ENCODE measurements at places on chromosomes 16 and 17.

GRCh38 chr16:12798171-12798570 lies 5.5 kb downstream of the CPPED1 start:
- no peaks in the 10 kb centered on the region for H3K27me3 ChIP-seq
- peaks cover 3% of the 10 kb centered on the region for H3K4me1 ChIP-seq
- H3K27ac ChIP-seq = no peak overlapping the region
- DNase-seq = no peak
- H3K36me3 ChIP-seq = no peaks in the 10 kb centered on the region

DNA sequence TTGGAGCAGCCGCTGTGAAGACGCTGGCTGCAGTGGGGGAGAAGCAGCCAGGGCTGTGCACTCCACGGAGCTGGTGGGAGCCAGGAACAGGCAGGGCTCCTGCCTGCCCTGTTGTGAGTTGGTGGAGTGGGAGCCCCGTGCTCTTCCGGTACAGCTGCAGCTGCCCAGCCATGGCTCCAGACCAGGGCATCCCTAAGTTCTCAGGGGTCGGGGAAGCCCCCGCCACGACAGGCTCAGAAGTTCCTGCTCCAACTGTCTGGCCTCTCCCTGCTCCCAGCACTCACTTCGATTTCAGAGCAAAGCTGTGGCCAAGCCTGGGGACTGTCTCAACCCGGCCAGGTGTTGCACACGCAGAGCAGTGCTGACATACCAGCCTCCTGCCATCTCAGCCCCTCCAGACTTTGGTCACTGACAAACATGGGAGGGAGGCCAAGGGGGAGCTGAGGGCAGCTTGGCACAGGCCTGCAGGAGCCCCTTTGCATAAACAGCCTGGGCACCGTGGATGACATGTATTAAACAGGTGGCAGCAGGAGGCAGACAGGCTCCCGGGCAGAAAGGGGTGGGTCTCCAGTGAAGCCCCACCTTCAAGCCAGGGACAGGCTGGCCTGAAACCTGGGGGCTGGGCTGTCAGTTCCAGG lies 13.9 kb upstream of the KDM8 start:
- no peak for DNase-seq
- H3K4me1 ChIP-seq = no peaks in the 10 kb centered on the region
- no peak overlapping the region for H3K27ac ChIP-seq
- no peaks in the 10 kb centered on the region for H3K36me3 ChIP-seq
- no peak overlapping the region for H3K4me3 ChIP-seq
- peaks cover 39% of the 10 kb centered on the region for H3K27me3 ChIP-seq

DNA sequence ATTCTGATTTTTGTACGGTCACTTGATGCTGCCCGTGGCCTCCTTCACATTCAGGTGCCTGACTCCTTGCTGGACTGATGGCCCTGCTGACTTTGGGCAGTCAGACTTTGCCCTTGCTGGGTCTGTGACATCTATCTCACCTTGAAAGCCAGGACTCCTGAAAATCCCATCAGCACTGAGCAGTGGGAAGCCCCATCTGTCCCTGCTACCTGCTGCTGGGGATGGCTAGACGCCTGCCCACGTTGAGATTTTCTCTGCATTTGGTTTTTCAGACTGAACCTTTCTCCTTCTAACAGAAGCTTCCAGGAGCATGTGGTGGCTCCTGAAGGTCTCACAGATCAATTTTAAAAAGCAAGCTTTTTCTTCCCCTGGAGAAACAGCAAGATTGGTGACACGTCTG lies 10.2 kb upstream of the ZNF18 start:
- no peak for DNase-seq
- no peaks in the 10 kb centered on the region for H3K27me3 ChIP-seq
- H3K36me3 ChIP-seq = no peaks in the 10 kb centered on the region
- no peak overlapping the region for H3K4me3 ChIP-seq
- no peak overlapping the region for H3K27ac ChIP-seq

- H3K4me3 ChIP-seq = no peak overlapping the region
- no peak overlapping the region for H3K27ac ChIP-seq
- no peaks in the 10 kb centered on the region for H3K36me3 ChIP-seq
- DNase-seq = no peak
These were observed 6.0 kb upstream of the RNF135 start for GRCh38 chr17:30964876-30965275.

GRCh38 chr17:65405563-65405962 lies 155.9 kb downstream of the AXIN2 start:
- no peaks in the 10 kb centered on the region for H3K36me3 ChIP-seq
- no peak overlapping the region for H3K4me3 ChIP-seq
- peaks cover 14% of the 10 kb centered on the region for H3K4me1 ChIP-seq

- H3K4me1 ChIP-seq = peaks cover 18% of the 10 kb centered on the region
- no peaks in the 10 kb centered on the region for H3K27me3 ChIP-seq
- H3K27ac ChIP-seq = peak overlapping the region; percentile 79
- DNase-seq = no peak
These were observed 727 bp downstream of the RPL26 start for GRCh38 chr17:8382052-8382879.

DNA sequence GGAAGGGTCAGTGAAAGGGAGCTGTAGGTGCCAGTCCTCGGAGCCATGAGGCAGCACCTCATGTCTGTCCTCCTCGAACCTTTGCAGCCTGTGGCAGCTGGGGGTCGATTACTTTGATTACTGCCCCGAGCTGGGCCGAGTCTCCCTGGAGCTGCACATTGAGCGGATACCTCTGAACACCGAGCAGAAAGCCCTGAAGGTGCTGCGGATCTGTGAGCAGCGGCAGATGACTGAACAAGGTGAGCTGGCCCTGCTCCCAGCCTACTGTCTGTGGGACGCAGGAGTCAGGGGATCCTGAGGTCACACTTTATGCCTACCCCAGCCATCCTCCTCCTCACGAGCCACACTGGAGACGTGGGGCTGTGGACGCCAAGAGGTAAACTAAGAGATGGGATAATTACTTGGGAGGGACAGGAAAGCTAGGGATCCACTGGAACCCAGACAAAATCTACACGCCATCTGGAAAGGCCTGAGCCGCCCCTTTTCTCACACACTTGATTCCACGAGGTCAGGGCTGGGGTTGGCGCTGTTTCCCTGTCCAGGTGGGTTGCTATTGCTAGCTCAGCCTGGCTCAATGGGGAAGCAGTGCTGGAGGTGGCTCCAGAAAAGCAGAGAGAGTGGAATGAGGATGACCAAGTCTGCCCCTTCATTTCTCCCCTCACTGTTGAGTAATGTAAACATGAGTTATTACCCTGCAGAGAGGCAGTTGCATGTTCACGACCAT lies 26.4 kb downstream of the NUP85 start:
- no peak overlapping the region for H3K27ac ChIP-seq
- no peaks in the 10 kb centered on the region for H3K27me3 ChIP-seq
- H3K36me3 ChIP-seq = peaks cover 8% of the 10 kb centered on the region

DNA sequence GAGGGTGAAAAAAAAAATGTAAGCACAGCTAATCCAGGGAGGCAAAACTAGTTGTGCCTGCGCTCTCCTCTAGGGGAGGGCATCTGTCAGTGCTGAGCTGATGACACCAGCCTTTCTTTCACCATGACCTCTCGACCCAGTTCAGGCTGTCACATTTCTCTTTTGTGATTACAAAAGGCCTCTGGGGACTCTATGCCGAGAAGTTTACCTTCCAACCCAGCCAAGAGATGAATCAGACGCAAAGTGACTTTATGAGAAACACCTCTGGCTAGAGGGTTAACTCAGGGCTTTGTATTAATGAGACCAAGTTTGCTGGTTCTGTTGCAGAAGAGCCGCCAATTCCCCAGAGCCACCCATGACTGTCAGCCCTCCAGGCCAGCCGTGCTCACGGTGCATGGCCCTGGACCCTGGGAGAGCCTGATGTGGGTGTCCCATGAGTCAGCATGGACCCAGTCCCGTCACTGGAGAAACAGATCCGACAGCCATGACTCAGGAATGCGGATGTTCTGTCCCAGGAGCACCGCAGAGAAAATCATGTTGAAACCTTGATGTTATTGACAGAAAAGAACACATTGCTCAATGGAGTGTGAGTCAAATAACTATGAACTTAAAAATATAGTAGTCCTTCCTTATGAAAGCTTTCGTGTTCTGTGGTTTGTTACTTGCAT lies 437.2 kb downstream of the HS3ST3B1 start:
- H3K36me3 ChIP-seq = no peaks in the 10 kb centered on the region
- H3K4me1 ChIP-seq = no peaks in the 10 kb centered on the region
- H3K27ac ChIP-seq = no peak overlapping the region
- DNase-seq = peak; percentile 91

- no peak overlapping the region for H3K27ac ChIP-seq
- H3K4me3 ChIP-seq = no peak overlapping the region
- no peaks in the 10 kb centered on the region for H3K4me1 ChIP-seq
- H3K27me3 ChIP-seq = no peaks in the 10 kb centered on the region
These were observed 361.4 kb upstream of the C16orf82 start for GRCh38 chr16:26705346-26705745.

- H3K27me3 ChIP-seq = peaks cover 3% of the 10 kb centered on the region
- peak; percentile 59 for DNase-seq
- no peak overlapping the region for H3K4me3 ChIP-seq
- H3K27ac ChIP-seq = no peak overlapping the region
- H3K36me3 ChIP-seq = no peaks in the 10 kb centered on the region
- no peaks in the 10 kb centered on the region for H3K4me1 ChIP-seq
These were observed 17.3 kb upstream of the WFDC1 start for GRCh38 chr16:84277244-84277823.

DNA sequence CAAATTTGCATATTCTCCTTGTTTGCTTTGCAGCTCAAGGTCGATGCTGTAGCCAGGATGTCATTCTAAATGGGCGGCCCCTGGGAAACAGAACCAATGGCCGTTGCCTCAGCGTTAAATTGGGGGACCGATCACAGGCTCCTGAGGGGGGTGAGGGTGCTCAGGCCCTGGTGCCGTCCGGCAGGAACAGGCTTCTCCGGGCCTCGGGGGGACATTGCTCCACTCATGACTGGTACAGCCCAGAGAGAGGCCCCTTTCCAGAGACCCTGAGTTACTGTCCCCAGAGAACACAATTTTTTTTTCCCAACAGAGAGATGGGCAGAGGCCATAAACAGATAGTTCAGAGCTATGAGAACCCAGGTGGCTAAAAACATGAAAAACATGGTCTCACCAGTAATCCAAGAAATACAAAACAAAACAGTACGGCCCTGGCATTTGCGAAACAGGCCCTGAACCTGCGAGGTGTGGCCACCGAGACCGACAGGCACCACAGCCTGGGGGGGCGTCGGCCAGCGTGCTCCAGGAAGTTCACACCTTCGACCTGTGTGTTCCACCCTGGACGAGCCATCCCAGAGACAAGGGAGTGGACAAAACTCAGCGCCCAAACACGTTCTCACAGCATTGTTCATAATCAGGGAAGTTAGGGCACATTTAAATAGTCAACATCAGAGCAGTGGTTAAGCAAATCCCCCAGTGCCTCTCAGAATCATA lies 82.8 kb downstream of the METRNL start:
- peaks cover 22% of the 10 kb centered on the region for H3K27me3 ChIP-seq
- H3K36me3 ChIP-seq = no peaks in the 10 kb centered on the region
- H3K4me1 ChIP-seq = no peaks in the 10 kb centered on the region
- DNase-seq = no peak
- H3K4me3 ChIP-seq = no peak overlapping the region
- H3K27ac ChIP-seq = no peak overlapping the region

DNA sequence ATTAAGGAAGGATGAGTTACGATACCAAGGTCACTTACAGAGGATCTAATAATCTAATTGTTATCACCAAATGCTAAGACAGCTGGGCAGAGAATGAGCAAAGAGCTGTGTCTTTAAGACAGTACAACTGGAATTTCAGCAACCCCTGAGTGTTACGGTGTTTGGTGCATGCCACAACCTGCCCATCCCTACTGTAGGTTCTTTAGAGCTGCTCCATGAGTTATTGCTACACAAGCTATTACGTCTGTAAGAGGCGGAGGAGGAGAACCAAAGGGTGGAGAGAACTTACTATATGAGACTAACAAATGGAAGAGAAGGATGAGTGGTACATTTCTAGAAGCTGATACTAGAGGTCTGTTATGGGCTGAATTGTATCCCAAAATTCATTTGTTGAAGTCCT lies 14.2 kb upstream of the C17orf78 start:
- no peaks in the 10 kb centered on the region for H3K27me3 ChIP-seq
- no peak for DNase-seq
- H3K4me3 ChIP-seq = no peak overlapping the region

GRCh38 chr16:54208237-54208636 lies 78.3 kb downstream of the IRX3 start:
- H3K36me3 ChIP-seq = no peaks in the 10 kb centered on the region
- no peaks in the 10 kb centered on the region for H3K4me1 ChIP-seq
- H3K27me3 ChIP-seq = no peaks in the 10 kb centered on the region
- H3K4me3 ChIP-seq = no peak overlapping the region

DNA sequence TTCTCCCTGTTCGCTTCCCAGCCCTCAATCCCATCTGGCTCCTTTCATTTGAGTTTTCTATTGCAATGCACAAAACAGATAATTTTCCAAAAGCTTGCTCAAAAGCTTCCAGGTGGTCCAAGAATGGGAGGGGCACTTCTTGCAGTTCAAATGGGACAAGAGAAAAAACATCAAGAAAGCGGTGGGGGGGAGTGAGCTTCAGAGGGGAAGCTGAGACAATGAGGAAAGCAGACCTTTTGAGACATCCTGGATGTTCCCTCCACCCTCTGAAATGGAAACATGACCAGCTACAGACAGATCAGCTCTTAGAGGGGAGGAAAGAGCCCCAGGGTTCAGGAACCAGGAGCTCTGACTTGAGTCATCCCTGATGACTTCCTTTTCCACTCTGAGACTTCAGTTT lies 368.2 kb downstream of the SLC39A11 start:
- DNase-seq = no peak
- no peaks in the 10 kb centered on the region for H3K27me3 ChIP-seq
- H3K4me1 ChIP-seq = no peaks in the 10 kb centered on the region
- no peak overlapping the region for H3K4me3 ChIP-seq

DNA sequence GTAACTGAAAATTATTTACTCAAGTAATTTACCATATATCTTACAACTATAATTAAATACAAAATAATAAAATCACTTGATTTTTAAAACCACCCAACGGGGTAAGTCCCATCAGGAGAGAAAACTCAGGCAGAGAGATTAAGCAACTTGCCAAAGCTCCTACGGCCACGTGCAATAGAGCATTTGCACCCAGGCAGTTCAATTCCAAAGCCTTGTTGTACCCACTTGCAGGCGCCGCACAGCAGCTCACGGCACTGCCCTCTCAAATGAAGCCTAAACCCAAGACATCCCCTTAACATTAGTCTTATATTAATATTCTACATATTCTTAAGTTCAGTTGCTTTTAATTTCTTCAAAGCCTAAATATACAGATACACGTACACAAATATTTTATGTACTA lies 75.7 kb downstream of the SPAG9 start:
- H3K4me3 ChIP-seq = no peak overlapping the region
- H3K27me3 ChIP-seq = no peaks in the 10 kb centered on the region
- H3K4me1 ChIP-seq = peaks cover 7% of the 10 kb centered on the region
- no peak for DNase-seq
- no peak overlapping the region for H3K27ac ChIP-seq

DNA sequence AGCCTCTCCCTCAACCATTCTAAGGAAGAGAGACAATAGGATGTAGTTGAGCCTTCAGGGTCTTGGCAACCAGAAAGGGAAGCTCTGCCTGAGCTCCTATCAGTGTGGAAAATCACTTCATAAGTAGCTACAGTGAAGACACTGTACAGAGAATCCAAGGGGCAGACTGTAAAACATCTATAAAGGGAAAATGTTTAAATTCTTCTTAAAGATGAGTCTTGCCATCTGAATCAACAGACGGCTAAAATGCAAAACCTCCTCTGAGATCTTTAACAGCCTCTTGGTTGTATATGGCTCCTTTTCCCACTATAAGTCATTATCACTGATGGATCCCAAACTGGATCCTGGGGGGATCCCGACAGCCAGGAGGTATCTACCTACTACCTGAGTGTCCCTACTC lies 239.2 kb upstream of the SOX9 start:
- H3K36me3 ChIP-seq = no peaks in the 10 kb centered on the region
- H3K4me1 ChIP-seq = no peaks in the 10 kb centered on the region
- no peak for DNase-seq
- H3K27me3 ChIP-seq = no peaks in the 10 kb centered on the region

- H3K27me3 ChIP-seq = peaks cover 15% of the 10 kb centered on the region
- peak; percentile 58 for DNase-seq
- no peak overlapping the region for H3K27ac ChIP-seq
- H3K4me3 ChIP-seq = peak overlapping the region; percentile 11
- H3K36me3 ChIP-seq = no peaks in the 10 kb centered on the region
These were observed 5.2 kb downstream of the ASGR1 start for GRCh38 chr17:7173687-7174602.

All from psoas muscle (tissue), 8 donors.